ENCODE measurements at places on chromosomes 1 and 21.

GRCh38 chr1:215971793-215972441 is 404.8 kb downstream of the KCTD3 start:
- DNase-seq: no peak

DNA sequence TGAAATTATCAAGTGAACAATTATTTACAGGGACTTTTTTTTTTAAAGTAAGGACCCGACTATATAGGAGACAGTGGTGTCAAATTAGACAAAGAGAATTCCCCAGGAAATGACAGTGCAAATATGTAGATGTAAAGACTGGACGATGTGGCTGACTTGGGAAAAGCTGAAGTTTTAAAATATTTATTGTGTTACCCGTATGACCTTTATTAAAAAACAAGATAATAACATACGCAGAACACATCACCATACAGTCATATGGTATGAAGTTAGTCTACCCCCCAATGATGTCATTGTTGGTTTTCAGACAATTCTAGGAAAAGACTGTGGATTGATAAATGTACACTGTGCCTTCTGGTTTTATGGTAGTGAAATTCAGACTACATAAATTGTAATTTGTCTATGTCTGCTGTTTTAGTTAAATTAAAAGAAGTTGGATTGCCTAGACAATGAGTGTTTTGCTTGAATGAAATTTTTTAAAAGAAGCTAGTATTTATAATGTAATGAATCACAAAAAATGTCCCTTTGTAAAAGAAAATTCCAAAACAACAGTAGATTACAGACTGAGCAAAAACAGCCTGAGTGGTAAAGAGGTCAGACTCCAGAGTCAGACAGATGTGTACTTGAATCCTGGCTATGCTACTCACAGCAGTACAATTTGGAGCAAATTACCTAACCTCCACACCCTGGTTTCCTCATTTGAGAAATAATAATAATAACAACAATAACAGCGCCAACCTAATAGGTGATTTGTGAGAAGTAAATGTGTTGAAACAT is 15.5 kb upstream of the PDC start:
- no peak for DNase-seq

- DNase-seq: no peak
Observed at GRCh38 chr1:5640845-5641244, 351.4 kb downstream of the NPHP4 start.

DNA sequence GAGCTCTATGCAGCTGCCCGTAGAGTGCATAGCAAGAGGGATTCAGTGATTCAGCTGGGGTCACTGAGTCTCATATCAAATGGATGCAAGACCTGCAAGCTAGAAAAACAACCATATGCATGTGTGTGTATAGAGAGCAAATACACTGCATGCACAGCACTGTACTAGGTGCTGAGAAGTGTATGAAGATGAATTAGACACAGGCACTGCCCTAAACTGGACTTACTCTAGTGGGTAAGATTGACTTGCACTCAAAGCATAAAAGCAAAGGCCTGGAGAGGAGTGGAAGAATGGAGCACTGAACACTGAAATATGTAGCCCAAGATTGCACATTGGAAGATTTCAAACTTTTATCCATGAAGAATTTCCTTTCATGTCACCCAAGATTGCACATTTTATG is 5.5 kb upstream of the GBP1 start:
- no peak for DNase-seq

DNA sequence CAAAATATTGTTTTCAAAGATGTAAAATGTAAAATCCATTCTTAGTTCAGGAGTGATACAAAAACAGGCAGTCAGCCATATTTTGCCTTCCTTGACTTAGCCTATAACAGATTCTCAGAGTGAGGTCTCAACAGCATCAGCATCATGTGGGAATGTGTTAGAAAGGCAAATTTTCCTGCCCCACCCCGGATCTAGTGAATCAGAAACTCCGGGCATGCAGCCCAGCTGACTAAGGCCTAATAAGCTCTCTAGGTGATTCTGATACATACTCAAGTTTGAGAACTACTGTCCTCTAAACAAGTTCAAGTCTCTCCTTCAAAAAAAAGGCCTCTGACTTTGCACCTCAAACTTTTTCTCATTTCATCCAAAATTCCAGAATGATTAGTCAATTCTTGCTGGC is 46.9 kb upstream of the PRRC2C start:
- no peak for DNase-seq

- DNase-seq: no peak
Observed at GRCh38 chr1:64956010-64956640, 10.2 kb downstream of the JAK1 start.

DNA sequence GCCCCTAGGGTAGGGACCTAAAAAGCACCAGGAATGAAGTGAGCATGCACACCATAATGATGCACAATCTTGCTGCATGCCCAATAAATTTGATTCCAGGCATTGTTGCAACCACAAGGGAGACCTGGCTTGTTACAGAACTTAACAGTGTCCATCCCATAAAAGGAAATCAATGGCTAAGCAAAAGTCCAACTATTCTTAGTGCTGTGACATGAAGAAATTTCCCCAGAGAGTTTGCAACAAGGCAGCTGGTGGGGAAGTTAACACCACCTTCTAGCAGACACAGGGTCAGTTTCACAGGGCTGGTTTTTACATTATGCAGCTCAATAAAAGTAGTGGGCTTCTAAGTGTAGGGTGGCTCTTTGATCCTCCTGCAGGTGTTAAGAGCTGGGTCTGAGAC is 221.1 kb downstream of the KCNJ6 start:
- DNase-seq: no peak

- DNase-seq: no peak
Observed at GRCh38 chr21:38290809-38291208, 34.0 kb downstream of the KCNJ15 start.

DNA sequence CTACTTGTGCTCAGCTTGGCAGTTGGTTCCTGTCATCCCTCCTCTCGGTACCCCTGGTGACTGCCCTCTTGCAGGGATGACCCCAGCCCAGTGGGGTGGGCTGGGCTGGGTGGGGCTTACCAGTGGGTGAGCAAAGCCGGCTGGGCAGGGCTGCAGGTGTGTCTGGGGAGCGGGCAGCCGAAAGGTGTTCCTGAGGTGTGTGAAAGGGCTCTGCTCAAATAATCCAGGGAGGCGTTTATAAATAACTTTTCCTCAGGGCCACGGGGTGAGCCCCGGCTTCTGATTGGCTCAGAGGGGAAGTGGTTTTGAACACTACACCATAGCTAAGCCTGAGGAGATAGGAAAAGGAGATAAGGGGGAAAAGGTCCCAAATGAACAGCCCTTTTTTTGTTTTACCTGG is at the start of gene SLC26A9:
TSS of gene SLC26A9 (minus strand) at position 212 of the 400 bp plus-strand sequence. CDS start 7,636 bp downstream, outside the sequence.
- no peak for DNase-seq

DNA sequence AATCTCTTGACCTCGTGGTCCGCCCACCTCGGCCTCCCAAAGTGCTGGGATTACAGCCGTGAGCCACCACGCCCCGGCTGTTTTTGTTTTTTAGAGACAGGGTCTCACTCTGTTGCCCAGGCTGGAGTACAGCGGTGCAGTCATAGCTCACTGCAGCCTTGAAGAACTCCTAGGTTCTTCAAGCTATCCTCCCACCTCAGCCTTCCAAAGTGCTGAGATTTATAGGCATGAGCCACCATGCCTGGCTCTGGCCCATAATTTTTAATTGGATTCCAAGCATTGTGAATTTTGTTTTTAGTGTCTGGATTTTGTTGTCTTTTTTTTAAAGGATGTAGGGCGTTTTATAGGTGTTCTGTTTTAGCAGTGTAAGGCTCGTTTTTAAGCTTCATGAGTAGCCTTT is 28.6 kb upstream of the TXLNA start:
- DNase-seq: no peak

GRCh38 chr1:157154940-157155514 is 16.8 kb upstream of the ETV3 start:
- DNase-seq: no peak

DNA sequence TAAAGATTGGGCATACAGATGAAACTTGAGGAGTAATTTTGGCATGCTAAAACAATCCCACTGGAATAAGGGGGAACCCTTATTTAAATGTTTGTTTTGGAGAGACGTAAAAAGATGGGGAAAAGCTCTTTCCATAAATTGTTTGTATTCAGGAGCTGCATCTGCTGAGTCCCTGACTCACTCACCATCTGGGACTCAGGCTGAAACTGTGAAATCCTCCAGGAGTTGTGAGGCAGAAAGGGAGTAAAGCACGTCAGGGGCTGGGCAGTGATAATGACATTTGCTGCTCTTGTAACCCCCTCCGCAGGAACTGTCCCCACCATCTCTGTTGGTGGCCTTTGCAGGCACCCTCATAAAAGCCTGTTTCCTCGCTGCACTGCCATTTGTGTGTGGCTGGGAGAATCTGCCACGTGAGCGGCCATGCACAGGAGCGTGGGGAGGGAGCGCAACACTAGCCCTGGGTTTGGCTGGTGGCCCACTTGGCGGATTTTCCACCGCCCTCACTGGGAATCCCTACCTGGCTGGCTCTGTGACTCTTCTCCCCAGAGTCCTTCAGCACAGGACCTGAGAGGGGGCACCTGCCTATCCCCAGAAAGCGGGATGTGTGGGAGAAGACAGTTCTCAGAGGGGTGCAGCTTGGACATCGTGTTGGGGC is 45.3 kb downstream of the ZSCAN20 start:
- no peak for DNase-seq

All from activated CD4-positive, alpha-beta T cell treated with anti-CD3 and anti-CD28 coated beads, Interleukin-2, Interleukin-4, amounts not matched to agents 100 ng/mL and 50 ng/mL, durations not matched to agents 16 hours and 8 hours (primary cell).